Tibial nerve (tissue), 4 donors: ENCODE measurements at places on chromosomes 1 and 21.

GRCh38 chr1:67561704-67562113, 123.3 kb upstream of the GADD45A start:
- no peak overlapping the region for H3K4me3 ChIP-seq
- peaks cover 10% of the 10 kb centered on the region for H3K4me1 ChIP-seq
- H3K27me3 ChIP-seq: no peaks in the 10 kb centered on the region
- DNase-seq: peak; percentile 76

- H3K27me3 ChIP-seq: no peaks in the 10 kb centered on the region
- no peak overlapping the region for H3K4me3 ChIP-seq
- H3K36me3 ChIP-seq: no peaks in the 10 kb centered on the region
- no peak for DNase-seq
Observed at GRCh38 chr1:30900931-30901560, 7.5 kb downstream of the SDC3 start.

DNA sequence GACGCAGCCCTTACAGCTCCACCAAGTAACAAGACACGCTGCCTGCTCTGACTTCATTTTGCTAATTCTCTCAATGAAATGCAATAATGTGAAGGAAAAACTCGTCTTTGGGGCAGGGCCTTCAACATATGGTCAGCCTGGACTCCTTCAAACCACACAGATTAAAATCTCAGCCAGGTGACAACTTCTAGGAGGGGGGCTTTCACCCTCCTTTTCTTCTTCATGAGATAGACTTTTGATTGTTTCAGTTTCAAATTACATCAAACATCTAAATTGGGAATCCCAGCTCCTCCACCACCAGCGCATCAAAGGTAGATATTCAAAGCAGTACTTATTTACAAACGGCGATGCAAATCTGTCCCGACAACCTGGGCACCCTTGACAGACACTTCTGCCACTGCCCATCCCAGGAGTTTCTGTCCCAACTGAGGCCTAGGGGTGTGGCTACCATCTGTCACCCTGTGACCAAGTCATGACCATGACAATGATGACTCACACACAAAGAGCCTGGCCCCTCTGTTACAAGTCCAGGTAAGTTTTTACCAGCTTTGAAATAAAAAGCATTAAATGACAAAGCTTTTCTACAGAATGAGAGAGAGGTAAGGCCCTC, 29.7 kb downstream of the SSBP3 start:
- no peak overlapping the region for H3K27ac ChIP-seq
- H3K4me1 ChIP-seq: peaks cover 34% of the 10 kb centered on the region

DNA sequence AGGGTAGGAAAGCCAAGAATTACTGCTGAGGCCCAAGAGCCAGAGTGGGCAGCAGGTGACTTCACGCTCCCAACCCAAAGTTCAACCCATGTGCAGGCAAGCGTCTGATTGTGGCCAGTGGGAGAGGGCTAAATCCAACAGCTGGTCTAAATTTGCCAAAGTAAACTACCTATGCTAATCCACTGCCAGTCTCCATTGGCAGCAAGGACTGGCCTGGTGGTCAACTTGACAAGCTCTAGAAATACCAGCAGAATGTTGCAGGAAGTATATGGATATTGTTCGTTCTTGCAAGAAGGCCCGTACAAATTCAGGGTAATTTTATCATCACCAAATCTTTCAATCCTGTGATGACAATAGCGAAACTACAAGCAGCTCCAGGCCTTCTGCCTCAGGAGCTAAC, 1.5 kb downstream of the TMEM63A start:
- DNase-seq: no peak
- H3K27ac ChIP-seq: peak overlapping the region; percentile 92
- no peak overlapping the region for H3K4me3 ChIP-seq
- no peaks in the 10 kb centered on the region for H3K27me3 ChIP-seq
